ENCODE measurements at places on chromosomes 1 and 21.

DNA sequence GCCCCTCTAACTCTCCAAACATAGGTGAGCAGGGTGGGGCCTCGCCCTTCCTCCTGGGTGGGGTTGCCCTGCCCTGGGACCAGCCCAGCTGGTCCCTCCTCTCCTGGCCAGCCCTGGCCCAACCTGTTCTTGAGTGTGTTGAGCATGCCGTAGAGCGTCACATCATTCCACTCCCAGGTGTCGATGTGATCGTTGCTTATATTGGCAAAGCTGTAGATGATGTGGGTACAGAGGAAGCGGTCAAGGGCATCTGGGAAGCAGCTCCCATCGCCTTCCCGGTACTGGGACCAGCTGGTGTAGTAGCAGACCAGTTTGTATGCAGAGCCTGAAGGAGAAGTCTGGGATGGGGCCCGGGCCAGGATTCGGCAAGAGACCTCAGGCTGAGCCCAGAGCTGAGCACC lies 1.4 kb downstream of the CHI3L1 start:
- no peak for DNase-seq

- no peak for DNase-seq
Measured at GRCh38 chr21:40512590-40512989, 334.4 kb downstream of the DSCAM start.

GRCh38 chr1:157090771-157091170 lies 8.8 kb downstream of the ETV3L start:
- DNase-seq = no peak

GRCh38 chr1:30001011-30001731 lies 722.2 kb downstream of the MATN1 start:
- DNase-seq = no peak

GRCh38 chr1:11575553-11575952 lies 78.7 kb downstream of the FBXO2 start:
- DNase-seq = no peak

- no peak for DNase-seq
Measured at GRCh38 chr1:248816042-248816851, 9.5 kb downstream of the SH3BP5L start.

GRCh38 chr21:34910396-34910795 lies 138.7 kb downstream of the RUNX1 start:
- DNase-seq = no peak

DNA sequence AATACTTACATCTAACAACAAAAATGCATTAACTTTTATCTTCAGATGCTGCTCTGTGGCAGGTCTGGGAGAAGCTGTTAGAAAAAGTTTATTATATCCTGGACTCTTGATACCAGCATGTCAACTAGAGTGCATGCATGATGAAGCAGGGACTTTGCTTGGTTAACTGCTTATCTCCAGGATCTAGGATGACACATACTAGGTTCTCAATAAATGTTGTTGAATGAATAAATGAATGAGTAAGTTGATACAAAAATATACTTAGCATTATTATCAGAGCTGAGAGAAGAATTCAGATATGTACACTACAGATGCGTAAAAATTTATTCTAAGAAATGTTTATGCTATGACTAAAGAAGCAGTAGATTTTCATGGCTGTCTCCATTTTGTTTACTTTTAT lies 304.3 kb downstream of the LTN1 start:
- no peak for DNase-seq

- DNase-seq = no peak
Measured at GRCh38 chr1:209598227-209598626, 14.7 kb downstream of the CAMK1G start.

DNA sequence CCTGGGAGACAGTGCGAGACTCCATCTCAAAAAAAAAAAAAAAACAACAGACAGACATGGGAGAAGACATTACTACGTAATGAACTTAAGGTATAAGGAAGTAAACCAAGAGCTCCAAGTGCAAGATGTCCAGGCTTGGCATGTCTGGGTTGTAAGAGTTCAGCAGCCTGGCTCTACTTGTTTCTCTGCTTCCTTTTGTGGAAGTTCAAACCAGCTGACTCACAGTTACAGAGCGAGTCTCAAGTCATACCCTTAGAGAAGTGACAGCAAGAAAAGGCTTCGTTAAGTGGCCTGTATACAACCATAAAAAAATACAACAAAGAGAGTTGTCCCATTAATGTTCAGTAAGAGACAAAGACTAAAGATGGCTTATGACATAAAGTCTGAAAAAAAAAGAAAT lies 1.3 kb downstream of the RIT1 start:
- DNase-seq = no peak

DNA sequence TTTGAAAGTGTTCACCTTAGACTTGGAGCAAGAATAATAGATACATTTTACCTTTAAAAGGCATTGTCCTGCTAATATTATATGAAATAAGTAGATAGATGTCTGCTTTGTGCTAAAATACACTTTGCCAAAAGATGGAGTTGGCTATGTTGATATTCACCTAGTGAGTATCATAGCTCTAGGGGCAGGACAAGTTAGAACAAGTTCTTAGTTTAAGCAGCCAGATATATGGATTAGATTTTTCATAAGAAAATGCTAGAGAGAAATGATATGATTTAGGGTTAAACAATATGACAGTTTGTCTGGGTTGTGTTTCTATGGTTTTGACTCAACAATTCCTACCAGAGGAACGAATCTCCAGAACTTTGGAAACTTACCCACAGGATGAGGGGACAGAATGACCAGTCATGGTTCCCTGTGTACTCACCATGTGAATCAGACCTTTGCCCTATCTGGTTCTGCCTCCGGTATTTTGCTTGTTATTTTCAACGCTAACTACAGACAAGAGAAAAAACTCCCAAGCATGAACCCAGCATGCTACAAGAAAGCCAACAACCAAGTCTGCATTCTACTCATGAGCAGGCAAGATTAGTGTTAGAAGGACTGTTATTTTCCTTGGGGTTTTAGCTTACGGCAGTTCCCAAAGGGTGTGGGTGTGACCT lies 1.7 kb downstream of the F5 start:
- DNase-seq = no peak

DNA sequence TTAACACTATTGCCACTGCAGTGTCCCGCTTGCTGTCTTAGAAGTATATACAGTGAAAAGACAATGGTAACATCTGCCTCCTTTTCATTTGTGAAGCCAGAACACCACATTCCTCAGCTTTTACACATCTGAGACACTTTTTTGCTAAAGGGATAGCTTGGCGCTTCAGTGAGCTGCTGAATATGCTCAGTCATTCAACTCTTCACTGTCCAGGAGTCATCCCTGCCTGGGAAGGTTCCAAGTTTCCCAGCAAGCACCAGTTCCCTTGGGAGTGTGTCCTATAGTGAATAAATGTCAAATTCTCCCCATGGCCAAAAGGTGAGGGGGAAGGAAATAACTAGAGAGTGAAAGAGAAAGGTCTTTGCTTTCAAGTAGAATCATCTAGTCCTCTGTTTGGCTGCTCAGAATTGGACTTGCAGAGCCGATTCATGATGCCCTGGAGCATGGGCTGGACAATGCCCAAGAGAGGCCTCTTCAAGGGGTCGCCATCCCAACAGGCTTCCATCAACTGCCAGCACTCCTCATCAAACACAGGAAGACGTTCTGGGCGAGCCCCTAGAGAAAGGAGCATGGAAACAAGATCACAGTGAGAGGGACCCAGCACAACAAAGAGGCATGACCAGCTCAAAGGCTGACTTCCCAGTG lies 25.5 kb upstream of the RBBP5 start:
- no peak for DNase-seq

DNA sequence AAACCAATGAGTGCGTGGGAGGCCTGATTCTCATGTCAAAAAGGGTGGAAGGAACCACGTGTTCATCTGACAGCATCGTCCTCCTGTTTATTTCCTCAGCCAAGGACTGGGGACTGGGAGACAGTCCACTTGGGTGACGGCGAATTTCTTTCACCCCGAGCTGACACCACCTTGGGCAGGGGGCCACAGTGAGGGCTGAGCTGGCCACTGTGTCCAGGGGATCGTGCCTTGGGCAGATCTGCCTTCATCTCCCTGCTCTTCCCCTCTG lies 122.1 kb downstream of the SIM2 start:
- DNase-seq = no peak

GRCh38 chr1:109105881-109106280 lies 8.0 kb upstream of the ELAPOR1 start:
- DNase-seq = no peak

DNA sequence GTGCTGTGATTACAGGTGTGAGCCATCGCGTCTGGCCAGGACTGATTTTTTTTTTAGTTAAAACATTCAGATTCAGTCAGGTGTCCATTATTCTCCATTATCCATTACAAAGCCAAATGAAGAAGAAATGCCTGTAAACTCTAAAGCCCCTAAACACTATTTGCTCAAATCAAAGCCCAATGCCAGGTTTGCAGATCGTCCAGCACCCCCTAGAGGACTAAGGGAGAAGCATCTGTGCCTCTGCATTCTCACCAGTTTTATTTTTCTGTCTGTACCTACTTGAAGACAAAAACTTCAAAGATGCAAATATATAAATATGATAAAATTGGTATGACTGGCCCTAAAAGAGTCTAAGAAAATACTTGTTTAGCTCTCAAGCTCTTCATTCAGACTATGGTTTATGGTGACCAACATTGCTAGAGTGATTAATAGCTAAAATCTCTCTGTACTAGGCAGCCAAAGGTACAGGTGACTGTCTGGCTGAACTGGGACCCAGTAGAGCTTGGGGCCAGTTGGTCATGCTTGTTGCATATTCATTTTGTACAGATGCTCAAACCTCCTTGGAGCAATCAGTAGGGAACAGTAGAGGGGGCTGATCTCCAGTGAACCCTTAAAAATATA lies 138.4 kb downstream of the SYT2 start:
- DNase-seq = no peak

- DNase-seq = no peak
Measured at GRCh38 chr1:223339861-223340260, 24.1 kb downstream of the SUSD4 start.

Data from right kidney (tissue), 9 donors.